Activated CD8-positive, alpha-beta memory T cell treated with anti-CD3 and anti-CD28 coated beads for 1 hour (primary cell): ENCODE measurements at places on chromosomes 7 and 10.

- no peak for DNase-seq
Measured at GRCh38 chr7:99619571-99620130, 2.9 kb downstream of the ZSCAN25 start.

DNA sequence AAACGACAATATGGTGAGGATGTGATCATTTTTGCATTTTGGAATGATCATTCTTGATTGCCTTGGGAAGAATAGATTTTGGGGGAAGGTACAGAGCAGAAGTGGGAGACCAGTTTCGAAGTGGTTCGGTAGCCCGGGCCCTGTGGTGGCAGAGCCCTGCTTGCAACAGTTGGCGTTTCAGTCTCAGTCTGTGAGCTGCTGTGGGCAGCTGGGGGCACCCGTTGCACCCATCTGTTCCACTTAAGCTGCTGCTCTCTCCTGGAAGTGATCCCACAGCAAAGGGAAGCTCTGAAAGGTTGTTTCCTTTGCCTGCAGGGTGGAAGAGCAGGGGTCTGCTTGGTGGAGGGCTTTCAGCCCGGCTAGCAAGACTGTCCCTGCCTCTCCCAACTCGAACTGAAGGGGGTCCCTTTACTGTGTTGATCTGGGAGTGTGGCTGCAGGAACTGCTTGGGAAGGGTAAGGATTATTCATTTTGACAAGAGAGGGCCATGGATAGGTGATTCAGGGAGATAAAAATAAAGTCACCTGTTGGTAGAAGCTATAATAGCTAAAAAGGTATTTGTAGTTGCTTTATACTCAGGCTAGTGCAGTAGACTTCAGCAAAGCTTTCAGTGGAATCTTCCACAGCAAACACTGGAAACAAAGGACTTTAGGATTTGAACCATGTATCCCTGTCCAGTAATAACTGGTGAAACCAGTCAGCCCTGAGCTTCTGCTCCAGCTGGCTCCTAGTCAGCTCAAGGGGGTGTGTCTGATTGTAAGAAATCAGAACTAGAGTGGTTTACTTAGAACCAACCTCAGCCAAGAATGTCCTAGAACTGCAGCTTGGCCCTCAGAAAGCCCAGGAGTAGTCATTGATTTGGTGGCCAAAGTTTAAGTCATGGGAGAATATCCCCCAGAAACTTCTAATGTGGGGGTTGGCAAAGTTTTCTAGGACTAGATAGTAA is 53.1 kb upstream of the PDCD4 start:
- no peak for DNase-seq

GRCh38 chr10:73650537-73651331 is 5.1 kb downstream of the SYNPO2L start:
- no peak for DNase-seq

GRCh38 chr7:112547916-112548315 is 67.1 kb downstream of the LSMEM1 start:
- DNase-seq, result no peak

GRCh38 chr10:71085689-71086438 is 126.5 kb upstream of the UNC5B start:
- DNase-seq, result no peak

DNA sequence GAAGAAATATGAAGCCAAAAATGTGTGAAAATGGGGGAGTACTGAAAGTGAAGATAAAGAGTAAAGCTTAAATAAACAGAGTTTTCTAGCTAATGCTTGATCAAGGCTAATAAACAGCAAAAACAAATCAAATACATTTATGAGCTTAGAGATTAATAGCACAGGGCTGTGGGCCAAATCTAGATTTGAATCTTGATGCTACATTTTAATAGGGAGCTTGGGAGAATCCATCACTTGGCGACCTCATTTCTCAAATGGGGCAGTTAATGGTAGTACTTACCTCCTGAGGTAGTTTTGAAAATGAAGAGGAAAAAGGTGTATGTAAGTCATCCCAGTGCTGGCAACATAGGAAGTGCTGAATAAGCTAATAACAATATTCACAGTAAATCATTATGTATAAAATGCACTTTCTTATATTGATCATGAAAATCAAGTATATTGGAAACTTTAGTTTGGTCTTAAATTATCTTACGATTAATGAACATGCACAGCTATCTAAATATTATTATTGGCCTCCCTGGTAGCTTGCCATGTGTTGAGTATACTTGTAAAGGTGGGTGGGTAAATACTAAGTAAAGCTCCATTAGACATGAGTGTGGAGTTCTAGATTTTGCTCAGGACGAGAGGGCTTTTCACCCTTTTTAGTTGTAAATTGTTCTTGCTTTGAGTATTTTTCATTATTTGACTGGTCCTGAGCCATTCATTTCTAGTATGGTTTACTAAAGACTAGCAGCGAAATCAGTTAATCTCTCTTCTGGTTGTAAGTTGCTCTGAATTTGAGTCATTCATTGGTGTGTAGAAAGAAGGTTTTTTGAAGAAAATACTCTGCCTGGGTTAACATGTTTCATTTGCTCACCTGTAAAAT is 5.1 kb downstream of the BICC1 start:
- no peak for DNase-seq

- DNase-seq, result no peak
Measured at GRCh38 chr10:2979306-2979705, 88.0 kb upstream of the PFKP start.

DNA sequence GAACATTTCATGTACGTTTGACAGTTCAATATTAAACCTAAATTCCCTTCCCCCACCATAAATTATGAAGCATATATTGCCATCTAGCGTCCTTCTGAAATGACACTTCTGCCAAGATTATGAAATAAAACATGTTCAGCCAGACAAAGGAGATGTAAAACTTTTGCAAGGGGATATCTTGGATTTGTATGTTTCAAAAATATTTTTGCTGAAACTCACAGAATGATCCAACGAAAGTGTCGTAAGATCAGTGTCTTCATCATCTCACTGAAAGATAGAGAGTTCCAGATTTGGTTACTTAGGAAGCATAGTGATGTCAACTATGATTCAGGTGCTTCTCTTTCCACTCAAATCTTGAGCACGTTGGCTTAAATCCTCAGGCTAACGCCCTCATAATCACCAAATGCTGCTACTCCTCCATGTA is 904.3 kb downstream of the XPNPEP1 start:
- no peak for DNase-seq

GRCh38 chr7:43372676-43373355 is 210.1 kb upstream of the STK17A start:
- no peak for DNase-seq

DNA sequence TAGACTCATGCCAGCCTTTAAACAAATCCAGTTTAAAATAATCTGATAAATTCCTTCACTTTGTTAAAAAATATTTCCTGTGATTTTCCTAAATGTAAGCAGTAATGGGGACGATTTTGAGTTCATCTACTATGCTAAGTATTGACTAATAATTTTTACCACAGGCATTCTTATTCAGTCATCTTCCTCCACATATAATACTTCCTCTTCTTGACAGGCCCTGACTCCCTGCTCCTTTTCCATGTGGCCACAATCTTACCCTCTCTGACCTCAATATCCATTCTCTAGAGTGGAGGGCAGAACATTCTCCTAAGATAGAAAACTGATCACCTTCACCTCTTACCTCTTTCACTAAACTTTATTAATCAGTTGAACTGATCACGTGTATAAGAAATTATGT is 7.8 kb downstream of the DNAJC2 start:
- no peak for DNase-seq

- DNase-seq, result no peak
Measured at GRCh38 chr7:78039790-78040776, 241.5 kb downstream of the PHTF2 start.

DNA sequence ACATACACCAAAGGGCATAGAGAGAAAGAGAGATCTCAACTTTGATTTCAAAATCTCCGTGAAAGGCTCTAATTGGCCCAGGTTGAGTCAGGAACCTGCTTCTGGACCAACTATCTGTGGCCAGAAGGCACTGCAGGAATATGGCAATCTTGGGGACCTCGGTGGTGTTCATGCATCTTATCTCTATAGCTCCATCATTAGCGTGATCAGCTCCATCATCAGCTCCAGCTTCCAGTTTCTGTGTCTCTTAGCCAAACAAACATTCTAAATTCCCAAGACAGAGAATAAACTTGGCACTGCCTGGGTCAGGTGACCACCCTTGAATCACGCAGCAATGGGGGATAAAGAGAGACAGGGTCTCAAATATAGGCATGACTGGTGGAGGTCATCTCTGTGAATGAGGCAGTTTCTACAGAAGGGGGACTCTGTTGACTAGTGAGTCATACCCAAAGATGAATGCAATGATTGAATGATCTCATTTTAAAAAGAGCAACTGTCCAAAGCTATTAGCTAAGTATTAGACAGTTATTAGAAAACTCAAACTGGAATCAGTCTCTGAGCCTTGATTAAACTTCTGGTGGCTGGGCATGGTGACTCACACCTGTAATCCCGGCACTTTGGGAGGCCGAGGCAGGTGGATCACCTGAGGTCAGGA is 5.4 kb upstream of the NRF1 start:
- DNase-seq, result no peak

- DNase-seq, result no peak
Measured at GRCh38 chr10:60816628-60817397, 38.5 kb downstream of the CDK1 start.

DNA sequence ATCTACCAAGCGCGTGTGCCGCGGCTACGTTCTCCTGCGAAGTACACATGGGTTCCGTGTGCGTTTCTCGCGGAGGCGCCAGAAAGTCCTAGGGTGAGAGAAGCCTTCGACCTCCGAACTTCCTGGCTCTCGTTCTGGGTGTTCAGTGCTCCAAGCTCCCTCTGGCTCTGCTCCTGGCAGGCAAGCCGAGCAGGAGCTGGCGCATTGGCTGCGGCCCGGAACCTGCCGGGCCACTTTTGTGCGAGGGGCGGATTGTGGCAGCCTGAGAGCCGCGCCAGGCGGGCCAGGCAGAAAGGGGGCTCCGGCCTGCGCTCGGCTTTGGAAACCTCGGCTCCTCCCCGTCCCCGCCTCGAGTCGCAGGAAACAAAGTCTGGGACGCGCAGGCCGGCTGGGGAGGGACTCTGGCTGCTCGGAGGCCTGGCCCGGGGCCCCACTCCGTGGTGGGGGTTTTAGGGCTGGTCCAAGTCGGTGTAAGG is 9.6 kb downstream of the EMX2 start:
- DNase-seq, result no peak

DNA sequence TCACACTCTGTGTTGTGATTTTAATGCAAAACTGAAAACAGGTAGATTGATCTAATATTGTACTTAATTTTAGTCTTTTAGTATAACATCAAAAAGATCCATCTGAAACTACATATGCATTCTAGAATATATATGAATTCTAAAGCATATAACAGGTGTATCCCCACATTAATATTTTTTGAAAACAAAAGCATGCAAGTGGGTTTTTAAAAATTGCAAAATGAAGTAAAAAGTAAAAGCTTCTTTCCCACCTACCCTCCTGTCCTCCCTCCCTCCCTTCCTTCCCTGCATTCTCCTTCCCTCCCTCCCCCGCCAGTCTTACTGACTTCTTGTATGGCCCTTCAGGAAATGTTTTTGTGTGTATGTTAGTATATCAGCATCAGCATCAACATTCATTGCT is 14.6 kb upstream of the STMP1 start:
- DNase-seq, result no peak

- DNase-seq, result no peak
Measured at GRCh38 chr10:35716776-35717175, 74.7 kb upstream of the FZD8 start.

DNA sequence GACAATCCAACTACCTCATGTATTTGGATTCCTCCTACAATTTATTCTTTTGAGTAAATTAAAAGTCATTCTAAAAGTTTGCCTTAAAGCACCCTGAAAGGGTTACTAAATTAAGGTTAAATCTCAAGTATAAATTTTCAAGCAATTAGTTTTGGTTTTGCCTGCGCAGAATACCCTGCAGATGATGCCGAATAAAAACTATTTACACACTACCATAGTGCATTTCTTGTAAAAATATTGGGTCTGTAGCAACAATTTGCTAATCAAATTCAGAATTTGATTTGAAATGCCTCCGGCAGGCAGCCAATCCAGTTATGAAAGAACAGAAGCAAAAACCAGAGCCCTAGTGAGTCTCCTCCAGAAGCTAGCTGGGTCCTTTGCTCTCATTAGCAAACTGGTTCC is 122.2 kb downstream of the TWIST1 start:
- no peak for DNase-seq

- DNase-seq, result no peak
Measured at GRCh38 chr7:81956520-81956919, 186.7 kb upstream of the HGF start.

DNA sequence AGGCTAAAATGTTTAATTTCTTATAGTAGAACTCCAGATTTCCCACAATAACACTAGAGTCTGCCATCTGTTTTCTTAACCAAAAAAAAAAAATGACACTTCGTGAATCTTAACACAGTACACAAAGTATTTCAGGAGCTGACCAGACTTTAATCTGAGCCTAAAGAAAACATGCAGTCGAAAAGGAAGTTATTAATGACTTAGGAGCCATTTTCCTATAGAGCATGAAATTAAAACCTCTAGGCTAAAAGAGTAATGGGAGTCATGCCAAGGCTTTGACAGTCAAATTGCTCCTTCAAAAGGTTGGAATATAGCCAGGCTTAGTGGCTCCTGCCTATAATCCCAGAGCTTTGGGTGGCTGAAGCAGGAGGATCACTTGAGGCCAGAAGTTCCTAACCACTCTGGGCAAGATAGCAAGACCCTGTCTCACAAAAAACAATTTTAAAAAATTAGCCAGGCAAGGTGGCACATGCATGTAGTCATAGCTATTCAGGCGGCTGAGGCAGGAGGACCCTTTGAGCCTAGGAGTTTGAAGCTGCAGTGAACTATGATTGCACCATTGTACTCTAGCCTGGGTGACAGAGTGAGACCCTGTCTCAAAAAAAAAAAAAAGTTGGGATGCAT is 13.6 kb downstream of the MICU1 start:
- no peak for DNase-seq

DNA sequence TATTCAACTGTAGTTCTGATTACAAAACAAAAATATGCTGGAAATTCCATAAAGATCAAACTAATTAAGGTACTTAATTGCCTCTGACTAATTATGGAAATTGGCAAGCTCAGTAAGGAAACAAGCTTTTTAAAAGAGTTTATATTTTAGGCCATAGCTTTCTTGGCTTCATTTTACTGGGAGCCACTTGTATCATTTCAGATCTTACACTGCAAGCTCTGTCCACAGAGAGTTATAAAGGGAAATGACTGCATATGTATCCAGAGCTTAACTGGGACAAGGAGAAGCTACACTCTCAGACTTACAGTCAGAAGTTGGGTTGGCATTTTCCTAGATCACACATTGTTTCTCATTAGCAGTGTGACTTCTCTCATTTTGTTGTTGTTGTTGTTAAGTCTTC is 92.4 kb downstream of the LRRN3 start:
- DNase-seq, result no peak

DNA sequence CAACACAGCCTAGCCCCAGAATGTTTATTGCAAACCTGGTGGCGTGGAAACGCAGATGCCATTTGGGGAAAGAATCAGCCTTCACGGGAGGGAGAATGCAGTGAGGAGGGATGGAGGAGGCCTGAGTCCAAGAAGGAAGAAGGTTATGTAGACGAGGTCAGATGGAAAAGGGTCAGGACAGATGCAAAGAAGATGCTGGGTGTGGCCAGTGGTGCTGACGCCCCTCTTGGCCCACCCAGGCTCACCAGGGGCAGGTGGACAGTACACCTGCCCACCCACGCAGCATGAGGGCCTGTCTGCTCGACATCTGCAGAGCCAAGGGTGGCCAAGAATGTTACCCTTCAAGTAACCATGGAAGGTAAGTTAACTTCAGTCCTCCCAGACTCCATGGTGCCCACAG is 40.5 kb downstream of the OAT start:
- no peak for DNase-seq
